Activated naive CD4-positive, alpha-beta T cell treated with anti-CD3 and anti-CD28 coated beads, Interleukin-2, amount 50 U/mL, for 72 hours (primary cell): ENCODE measurements at places on chromosomes 1 and 21.
A peak's percentile ranks its signal among the peaks of the same experiment; 100 is the strongest.

GRCh38 chr1:164928232-164928812, 369.3 kb downstream of the PBX1 start:
- no peak for DNase-seq

GRCh38 chr1:113701429-113701828, 57.9 kb downstream of the PHTF1 start:
- DNase-seq, result no peak

GRCh38 chr1:2431103-2431502, 18.7 kb upstream of the PEX10 start:
- DNase-seq, result no peak

DNA sequence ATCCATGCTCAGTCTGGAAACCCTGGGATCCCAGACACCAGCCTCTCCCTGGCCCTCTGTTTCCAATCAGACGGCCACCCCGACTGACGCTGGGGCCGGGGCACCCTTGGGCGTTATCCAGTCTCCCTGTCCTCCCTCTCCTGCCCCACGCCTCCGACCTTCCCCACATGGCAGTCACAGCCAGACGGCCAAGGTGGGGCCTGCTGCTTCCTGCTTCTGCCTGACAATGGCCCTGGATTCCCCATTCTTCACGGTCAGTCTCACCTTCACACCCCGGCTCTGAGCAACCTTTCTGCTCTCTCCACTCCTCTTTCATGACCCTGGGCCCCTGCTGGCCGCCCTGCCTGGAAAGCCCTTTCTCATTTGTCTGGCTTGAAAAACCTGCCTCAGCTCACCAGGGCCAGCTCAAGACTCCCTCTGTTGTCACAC, 6.6 kb downstream of the GNG4 start:
- no peak for DNase-seq

DNA sequence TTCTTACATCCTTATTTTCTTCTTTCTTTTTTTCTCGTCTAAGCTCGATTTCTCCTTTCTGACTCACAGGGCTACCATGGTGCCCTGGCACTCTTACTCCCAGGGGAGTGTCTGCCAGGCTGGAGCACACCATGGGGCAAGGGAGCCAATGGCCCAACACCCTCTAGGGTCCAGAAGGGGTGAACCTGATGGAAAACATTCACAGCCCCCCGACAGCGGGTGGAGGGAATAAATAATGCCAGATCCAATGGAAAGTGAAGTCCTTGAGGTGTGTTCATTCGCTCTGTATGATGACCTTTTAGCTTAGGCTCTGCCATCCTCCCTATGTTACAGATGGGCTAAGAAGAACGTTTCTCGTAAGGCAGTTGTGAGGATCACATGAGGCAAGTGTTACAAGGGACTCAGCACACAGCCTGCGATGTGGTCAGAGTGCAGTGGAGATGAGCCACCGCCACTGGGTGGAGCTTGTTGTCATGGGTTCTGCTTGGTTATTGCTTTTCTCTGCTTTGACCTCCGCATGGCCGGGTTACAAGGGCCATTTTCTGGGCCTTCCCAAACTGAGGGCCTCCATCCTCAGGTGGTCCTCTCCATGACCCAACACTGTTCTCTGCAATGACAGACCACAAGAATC, 3.5 kb upstream of the FCMR start:
- peak; percentile 57 for DNase-seq

GRCh38 chr1:100423832-100424337, 71.6 kb downstream of the CDC14A start:
- DNase-seq, result no peak

GRCh38 chr1:116853680-116854402, 55.9 kb upstream of the PTGFRN start:
- DNase-seq, result no peak

DNA sequence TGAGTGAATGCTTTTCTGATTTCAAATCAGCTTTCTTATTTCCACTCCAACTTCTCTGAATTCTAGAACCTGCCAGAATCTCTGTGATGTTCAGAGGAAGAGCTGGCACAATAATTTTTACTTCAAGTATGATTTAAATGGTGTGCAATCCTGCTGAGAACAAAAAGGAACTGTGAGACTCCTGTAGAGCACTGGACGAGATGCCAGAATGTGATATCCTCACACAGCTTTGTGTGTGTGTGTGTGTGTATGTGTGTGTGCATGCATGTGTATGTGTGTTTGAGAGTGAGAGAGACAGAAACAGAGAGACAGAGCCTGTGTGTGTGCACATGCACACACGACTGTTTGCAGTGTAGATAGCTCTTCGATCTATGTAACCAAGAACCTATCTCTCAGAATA, 713.6 kb upstream of the ZP4 start:
- DNase-seq, result no peak

DNA sequence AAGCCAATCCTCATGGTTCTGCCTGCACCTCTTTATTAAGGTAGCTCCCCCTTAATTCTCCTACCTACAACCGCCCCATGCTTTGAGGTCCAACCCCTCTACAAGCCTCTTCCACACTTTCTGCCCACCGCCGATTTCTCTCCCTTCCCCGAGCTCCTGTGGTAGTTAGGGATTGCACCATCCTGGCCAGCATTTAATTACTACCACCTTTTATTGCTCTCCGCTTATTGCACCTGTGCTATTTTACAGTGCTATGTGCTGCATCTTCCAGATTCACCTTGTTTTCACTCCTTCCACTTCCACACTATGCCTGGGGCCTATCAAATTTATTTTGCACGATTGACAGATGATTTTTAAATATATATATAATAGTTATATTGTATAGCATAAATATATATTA, 29.3 kb upstream of the DNAJC11 start:
- no peak for DNase-seq

- DNase-seq, result no peak
These were observed 14.8 kb downstream of the BCAR3 start for GRCh38 chr1:93666613-93667384.

GRCh38 chr1:57512386-57512785, 88.5 kb upstream of the DAB1 start:
- DNase-seq, result no peak

DNA sequence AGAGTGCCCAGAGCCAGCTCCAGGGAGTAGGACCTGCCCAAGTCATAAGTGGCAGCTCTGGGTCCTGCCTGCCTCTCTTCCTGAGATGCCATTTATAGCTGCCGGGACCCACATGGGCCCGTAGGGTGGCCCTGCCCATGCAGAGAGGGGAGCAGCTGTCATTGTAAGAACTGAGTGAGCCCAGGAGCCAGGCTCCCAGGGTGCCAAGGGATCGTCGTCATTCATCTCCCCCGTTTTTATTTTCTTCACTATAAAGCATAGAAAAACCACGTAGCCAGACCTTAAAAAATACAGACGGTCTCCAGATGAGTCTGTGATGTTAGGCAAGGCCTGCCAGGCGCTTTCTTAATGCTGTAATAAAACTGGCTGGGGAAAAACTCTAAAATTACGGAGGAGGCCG, 90.7 kb downstream of the IGSF21 start:
- no peak for DNase-seq

- no peak for DNase-seq
These were observed 298.7 kb downstream of the GRIK1 start for GRCh38 chr21:29641001-29641634.

DNA sequence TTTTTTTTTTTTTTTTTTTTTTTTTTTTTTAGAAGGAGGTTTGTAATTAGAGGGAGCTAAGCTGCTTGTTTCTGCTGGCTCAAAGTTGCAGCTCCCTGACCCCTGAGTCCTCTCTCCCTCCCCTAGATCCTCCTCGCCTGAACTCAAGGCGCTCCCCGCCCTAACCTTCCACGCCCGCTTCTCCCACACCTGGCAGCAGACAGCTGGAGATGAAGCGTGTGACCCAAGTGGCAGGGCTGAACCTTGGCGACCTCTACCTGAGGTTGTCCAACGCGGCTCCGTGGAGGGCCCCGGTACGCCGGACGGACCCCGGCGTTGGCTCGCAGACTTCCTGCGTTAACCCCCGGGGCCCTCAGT, 795 bp downstream of the NGF start:
- no peak for DNase-seq

DNA sequence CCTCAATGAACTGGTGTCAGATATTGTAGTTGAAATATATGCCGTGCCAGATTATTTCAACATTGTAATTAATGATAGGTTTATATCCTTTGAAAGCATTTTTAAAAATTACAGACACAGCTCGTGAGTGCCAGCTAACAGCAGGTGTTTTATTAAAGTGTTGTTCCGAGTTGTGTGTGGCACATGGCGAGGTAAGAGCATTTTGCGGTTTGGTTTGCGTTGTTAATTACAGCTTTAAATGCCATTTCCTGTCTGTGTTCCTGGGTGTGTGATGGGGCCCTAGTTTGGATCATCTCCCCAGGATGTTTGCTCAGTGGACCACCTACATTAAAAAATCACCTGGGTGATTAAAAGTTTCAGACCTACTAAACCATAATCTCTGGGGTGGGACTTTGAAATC, 97.4 kb downstream of the PRDM2 start:
- DNase-seq, result no peak

- no peak for DNase-seq
These were observed 34.5 kb downstream of the RERE start for GRCh38 chr1:8782955-8783354.

DNA sequence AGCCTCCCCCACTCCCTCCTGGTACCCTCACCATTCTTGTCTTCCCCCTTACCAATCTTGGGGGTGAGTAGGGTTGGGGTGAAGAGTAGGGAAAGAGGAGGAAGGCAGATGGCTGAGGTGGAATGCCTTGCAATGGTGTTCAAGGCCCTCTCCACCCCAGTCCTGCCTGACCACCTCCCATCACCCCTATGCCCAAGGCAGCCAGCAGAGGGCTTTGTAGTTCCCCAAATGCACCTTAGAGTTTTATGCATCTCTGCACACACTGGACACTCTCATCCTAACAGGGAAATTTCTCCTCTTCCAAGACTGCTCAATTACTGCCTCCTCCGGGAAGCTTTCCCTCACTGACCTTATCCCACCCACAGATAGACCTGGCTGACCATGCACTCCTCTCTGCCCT, 15.4 kb downstream of the KIF17 start:
- no peak for DNase-seq

DNA sequence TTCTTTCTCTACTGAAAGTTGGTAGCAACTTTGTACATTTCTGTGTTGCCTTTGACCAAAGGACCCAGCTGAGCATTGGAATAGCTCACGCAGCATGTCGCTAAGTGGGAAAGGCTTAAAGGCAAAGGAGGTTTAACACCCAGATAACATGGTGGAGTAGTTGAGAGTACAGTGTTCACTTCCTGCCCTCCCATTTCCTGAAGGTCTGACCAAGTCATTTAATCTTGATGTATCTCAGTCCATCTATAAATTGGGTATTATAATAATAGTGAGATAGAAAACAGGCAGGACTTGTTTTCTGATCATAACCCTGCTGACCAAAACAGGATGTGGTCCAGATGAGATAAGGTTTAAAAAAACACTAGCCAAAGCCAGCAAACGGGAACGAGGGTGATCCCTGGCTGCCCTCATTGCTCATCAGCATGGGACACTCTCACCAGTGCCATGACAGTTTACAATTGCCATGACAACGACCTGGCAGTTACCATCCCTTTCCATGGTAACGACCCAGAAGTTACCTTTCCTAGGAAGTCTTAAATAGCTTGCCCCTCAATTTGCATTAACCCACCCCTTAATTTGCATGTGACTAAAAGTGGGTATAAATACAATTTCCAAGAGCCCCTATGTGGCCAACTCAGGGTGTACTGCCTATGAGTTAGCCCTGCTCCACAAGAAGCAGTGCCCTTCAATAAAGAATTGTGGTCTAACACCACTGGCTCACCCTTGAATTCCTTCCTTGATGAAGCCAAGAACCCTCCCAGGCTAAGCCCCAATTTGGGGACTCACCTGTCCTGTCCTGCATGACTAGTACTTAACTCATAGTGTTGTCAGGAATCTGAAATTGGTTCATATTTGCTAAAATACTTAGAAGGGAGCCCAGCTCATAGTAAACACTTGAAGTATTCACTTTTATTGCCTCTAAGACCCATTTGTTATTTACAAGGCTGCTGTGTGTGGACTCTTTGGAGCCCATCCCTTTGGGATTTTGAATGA, 28.4 kb upstream of the FHAD1 start:
- DNase-seq, result no peak

- DNase-seq, result no peak
These were observed 66.3 kb upstream of the DIRAS3 start for GRCh38 chr1:68116643-68117235.

- DNase-seq, result no peak
These were observed 198.8 kb upstream of the C8B start for GRCh38 chr1:57164584-57164983.

DNA sequence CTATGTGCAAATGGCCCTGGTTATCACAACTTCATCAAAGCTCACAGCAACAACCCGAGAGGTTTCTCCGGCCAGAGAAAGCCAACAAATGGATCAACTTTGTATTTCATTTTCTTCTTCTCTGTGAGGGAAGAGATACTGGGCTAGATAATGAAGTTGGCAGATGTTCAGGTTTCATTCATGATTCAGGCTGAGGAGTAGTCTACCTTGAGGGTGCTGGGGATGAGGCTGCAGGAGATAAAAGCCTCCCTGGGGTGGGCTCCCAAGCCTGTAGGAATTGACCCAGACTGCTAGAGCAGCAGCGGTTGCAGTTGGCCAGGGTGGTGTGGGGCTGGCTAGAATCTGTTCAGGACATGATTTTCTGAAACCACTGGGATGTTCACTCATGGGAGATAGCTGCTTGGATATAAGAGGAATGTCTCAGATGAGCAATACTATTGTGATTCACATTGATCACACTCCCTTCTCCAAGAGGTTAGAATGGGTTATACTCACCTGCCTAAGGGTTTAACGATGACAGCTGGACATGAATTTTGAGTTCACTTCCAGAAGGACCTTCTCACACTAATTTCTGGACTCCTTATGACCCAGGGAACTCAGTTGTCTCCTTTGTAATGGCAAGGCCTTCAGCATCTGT, 64.0 kb downstream of the SYT6 start:
- DNase-seq, result no peak

GRCh38 chr1:42933060-42933586, 25.5 kb downstream of the SLC2A1 start:
- DNase-seq, result no peak

DNA sequence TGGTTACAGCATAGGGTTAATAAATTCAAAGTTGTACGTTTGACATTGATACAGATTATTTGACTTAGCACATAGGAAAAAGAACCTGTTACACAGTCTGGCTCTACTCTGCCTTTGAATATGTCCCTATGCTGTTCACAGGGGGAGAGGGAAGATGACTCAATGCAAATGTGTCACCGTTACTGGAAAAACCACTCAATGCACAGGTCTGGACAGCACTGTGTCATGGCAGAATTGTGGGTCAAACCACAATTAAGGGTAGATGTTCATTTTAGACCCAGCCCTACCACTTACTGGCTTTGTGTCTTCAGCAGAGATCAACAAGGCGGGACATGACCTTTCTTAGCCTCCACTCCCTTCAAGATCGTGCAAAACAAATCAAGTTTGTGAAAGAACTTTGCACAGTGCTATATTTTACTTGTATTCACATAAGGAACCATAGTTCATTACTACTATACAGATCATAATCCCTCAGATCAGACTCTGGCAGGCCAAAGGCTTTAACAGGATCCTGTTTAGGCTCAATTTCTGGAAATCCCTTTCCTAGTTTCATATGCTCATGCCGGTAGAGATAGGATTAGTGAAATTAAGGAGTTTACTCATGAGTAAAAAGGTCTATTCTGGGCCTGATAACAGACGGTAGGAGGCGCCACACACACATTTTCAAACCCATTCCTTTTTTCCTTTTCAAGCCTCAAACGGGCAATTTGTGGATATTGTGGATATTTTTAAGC, 22.1 kb downstream of the EIF2D start:
- peak; percentile 83 for DNase-seq

- DNase-seq, result no peak
These were observed 4.5 kb upstream of the EXTL1 start for GRCh38 chr1:26016953-26017545.

GRCh38 chr1:201452866-201453265, 16.1 kb downstream of the PHLDA3 start:
- no peak for DNase-seq
